ENCODE measurements at places on chromosomes 1 and 21.

DNA sequence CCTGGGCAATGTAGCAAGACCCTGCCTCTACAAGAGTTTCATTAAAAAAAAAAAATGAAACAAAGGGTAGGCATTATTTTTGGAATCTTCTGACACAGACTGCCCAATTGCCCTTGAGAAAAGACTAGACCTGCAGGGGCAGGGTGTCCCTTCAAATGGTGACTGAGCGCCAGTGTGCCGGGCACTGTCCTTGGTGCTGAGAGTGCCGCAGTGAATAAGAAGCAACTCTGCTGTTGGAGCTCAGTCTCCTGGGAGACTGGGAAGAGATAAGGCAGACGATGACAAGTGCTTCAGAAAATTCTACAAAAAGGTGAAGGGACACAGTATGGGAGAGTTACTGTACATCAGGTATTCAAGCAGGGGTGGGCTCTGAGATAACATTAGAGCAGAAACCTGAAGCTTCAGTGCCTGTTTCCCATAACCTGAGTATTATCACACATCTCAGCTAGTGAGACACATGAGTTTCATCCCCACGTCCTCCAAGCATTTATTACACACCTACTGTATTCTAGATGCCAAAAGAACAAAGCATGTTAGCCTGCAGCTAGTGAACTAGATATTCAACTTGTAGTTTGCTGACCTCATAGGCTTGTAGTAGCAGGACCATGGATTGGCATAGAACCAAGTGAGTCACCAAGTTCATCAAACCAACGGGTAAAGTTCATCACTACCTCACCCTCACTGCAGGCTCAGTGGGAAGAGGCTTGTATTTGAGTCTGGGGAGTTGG, 18.4 kb upstream of the RPL11 start:
- no peaks in the 10 kb centered on the region for H3K36me3 ChIP-seq
- no peaks in the 10 kb centered on the region for H3K27me3 ChIP-seq
- DNase-seq: no peak
- no peak overlapping the region for H3K4me3 ChIP-seq
- no peaks in the 10 kb centered on the region for H3K4me1 ChIP-seq

DNA sequence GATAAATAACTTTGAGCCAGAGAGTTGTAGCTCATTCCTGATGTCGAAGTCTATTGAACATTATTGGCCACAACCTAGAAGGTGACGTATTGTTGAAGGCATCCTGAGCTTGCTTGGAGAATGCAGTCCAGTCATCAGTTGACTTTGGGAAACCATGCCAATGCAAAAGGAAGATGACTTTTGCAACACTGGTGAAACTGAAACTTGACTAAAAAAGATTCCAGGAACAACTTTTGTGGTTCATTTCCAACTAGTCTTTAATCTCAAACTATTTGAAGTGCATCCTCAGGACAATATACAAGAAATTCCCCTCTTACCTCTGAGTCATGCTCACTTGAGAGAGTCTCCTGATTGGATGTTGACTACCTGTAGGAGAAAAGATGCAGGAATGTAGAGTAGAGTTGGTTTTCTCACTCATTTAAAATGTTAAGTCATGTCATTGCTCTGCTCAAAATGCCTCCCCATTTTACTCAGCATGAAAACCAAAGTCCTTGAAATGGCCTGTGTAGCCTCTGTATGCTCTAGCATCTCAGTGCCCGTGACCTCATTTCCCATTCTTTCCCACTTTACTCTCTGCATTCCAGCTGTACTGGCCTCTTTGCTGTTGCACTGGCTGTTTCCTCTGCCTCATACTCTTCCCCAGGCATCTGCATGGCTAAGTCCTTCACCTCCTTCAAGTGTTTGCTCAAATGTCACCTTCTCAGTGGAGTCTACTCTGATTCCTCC, 24.4 kb upstream of the LEPR start:
- no peaks in the 10 kb centered on the region for H3K4me1 ChIP-seq
- H3K27me3 ChIP-seq: no peaks in the 10 kb centered on the region
- H3K36me3 ChIP-seq: no peaks in the 10 kb centered on the region
- DNase-seq: no peak

- H3K27ac ChIP-seq: peak overlapping the region; percentile 60
- DNase-seq: peak; percentile 6
- peaks cover 19% of the 10 kb centered on the region for H3K4me1 ChIP-seq
- no peaks in the 10 kb centered on the region for H3K27me3 ChIP-seq
- H3K4me3 ChIP-seq: no peak overlapping the region
Measured at GRCh38 chr1:200154069-200154767, 126.7 kb downstream of the NR5A2 start.

DNA sequence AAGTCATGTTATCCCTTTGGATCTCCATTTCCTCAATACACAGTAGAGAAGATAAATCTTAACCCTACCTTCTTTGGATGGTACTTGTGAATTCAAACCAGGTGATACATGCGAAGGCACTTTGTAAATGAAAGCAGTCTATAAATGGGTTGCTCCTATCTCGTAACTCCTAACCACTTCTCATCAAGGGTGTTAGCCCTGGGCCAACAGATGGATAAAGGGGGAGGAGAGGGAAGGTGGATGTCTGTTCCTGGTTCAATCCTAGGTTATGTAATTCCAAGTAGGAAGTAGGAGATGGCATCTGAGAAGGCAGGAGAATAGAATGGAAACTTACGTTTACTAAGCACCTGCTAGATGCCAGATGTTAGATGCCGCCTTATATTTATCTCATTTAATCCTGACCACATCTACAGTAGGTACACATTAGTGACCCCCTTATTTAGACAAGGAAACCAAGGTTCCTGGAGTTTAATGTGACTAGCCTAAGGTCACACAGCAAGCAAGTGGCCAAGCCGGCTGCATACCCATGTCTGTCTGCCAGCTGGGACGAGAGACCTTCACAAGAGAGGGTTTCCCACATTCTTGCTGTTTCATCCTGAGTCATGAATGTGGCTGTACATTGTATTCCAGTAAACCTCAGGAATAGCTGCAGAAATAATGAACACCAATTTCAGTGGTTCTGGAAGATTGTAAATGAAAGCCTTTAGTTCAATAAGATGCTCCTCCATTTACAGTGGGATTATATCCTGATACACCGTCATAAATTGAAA, 47.7 kb downstream of the ELAVL4 start:
- no peak for DNase-seq
- no peak overlapping the region for H3K27ac ChIP-seq
- no peak overlapping the region for H3K4me3 ChIP-seq
- no peaks in the 10 kb centered on the region for H3K36me3 ChIP-seq
- H3K4me1 ChIP-seq: no peaks in the 10 kb centered on the region

- no peaks in the 10 kb centered on the region for H3K36me3 ChIP-seq
- H3K4me3 ChIP-seq: no peak overlapping the region
- no peaks in the 10 kb centered on the region for H3K4me1 ChIP-seq
- H3K27me3 ChIP-seq: no peaks in the 10 kb centered on the region
- DNase-seq: no peak
Measured at GRCh38 chr1:190633488-190633887, 155.8 kb upstream of the BRINP3 start.
